ENCODE measurements at places on chromosomes 3 and 15. TPM values are rescaled to one million over a fixed set of nuclear protein-coding genes. Genes with fewer than 3 reads are reported as not detected.

DNA sequence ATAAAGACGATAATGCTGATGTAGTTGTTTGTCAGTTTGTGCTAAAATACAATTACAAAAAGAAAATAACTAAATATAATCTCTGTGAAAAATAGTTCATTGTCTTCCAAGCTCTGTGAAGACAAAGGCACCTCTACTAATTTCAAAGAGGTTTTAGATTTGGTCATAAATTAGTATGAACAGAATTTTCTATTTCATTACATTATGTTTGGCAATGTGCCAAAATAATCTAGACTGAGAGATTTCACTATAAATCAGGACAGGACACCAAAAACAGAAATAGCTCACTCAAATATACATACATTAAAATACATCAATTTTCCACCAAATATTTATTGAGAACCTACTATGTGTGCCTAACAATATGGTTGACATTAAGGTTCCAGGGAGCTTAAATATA, 264.9 kb upstream of the CCDC54 start:
- DNase-seq = no peak
- H3K36me3 ChIP-seq = no peaks in the 10 kb centered on the region
- no peaks in the 10 kb centered on the region for H3K4me1 ChIP-seq
- H3K4me3 ChIP-seq = no peak overlapping the region

- H3K27ac ChIP-seq = no peak overlapping the region
- H3K27me3 ChIP-seq = no peaks in the 10 kb centered on the region
- H3K36me3 ChIP-seq = no peaks in the 10 kb centered on the region
- no peak overlapping the region for H3K4me3 ChIP-seq
- DNase-seq = peak; percentile 6
- peaks cover 12% of the 10 kb centered on the region for H3K4me1 ChIP-seq
Measured at GRCh38 chr3:129794311-129795185, 99.0 kb downstream of the TMCC1 start.

GRCh38 chr15:56102441-56102840, 109.0 kb upstream of the NEDD4 start:
- DNase-seq = no peak
- H3K36me3 ChIP-seq = no peaks in the 10 kb centered on the region
- no peak overlapping the region for H3K27ac ChIP-seq
- H3K4me3 ChIP-seq = no peak overlapping the region
- no peaks in the 10 kb centered on the region for H3K4me1 ChIP-seq
- H3K27me3 ChIP-seq = no peaks in the 10 kb centered on the region

DNA sequence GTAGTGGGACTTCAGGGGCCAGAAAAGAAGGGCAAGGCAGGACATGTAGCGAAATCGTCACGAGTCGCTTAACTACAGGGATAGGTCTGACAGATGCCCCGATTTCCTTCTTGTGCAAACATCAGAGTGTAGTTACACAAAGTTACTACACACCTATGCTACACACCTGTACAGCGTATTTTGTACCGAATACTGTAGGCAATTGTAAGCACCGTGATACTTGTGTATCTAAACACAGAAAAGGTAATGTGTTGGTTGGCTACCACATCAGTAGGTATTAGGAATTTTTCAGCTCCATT, 515 bp upstream of the MTHFS start:
- peak overlapping the region; percentile 71 for H3K4me3 ChIP-seq
- no peaks in the 10 kb centered on the region for H3K36me3 ChIP-seq
- DNase-seq = no peak
- peaks cover 23% of the 10 kb centered on the region for H3K4me1 ChIP-seq

DNA sequence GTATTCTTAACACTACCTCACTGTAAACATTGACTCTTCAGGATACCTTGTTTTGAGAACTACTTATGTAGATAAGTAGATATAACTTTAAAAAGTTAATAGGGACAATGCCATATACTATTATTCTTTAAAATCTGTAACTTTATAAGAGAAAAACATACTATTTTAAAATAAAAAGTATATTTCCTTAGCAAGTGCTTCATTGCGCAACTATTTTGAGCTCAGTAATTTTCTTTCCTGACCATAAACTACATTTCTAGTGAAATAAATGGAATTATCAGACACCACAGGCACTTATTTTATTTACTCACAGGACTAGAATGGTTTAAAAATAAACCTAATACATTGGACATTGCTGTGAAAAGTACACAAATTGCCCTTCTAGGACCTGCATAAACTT, 764.4 kb upstream of the LMCD1 start:
- H3K36me3 ChIP-seq = no peaks in the 10 kb centered on the region
- H3K4me3 ChIP-seq = no peak overlapping the region
- no peaks in the 10 kb centered on the region for H3K27me3 ChIP-seq
- H3K27ac ChIP-seq = no peak overlapping the region
- H3K4me1 ChIP-seq = no peaks in the 10 kb centered on the region
- DNase-seq = no peak

GRCh38 chr3:134029734-134030378, at the start of gene SLCO2A1:
Gene SLCO2A1, minus strand, starts transcription at chr3:134029925. Its CDS starts 123 bp downstream, at chr3:134029802.
- no peaks in the 10 kb centered on the region for H3K4me1 ChIP-seq
- no peaks in the 10 kb centered on the region for H3K36me3 ChIP-seq
- no peaks in the 10 kb centered on the region for H3K27me3 ChIP-seq
- no peak within 1 kb of the TSS for H3K27ac ChIP-seq
- H3K4me3 ChIP-seq = no peak within 1 kb of the TSS

ATG3 gene
- 65.8 TPM for total RNA-seq

REC114 gene
- not detected for total RNA-seq

ISL2 gene
- 0.27 TPM for total RNA-seq

Data from naive thymus-derived CD4-positive, alpha-beta T cell (primary cell).